CD4-positive, alpha-beta T cell treated with Interleukin-4 for 4 hours (primary cell): ENCODE measurements at places on chromosomes 16 and 17.

DNA sequence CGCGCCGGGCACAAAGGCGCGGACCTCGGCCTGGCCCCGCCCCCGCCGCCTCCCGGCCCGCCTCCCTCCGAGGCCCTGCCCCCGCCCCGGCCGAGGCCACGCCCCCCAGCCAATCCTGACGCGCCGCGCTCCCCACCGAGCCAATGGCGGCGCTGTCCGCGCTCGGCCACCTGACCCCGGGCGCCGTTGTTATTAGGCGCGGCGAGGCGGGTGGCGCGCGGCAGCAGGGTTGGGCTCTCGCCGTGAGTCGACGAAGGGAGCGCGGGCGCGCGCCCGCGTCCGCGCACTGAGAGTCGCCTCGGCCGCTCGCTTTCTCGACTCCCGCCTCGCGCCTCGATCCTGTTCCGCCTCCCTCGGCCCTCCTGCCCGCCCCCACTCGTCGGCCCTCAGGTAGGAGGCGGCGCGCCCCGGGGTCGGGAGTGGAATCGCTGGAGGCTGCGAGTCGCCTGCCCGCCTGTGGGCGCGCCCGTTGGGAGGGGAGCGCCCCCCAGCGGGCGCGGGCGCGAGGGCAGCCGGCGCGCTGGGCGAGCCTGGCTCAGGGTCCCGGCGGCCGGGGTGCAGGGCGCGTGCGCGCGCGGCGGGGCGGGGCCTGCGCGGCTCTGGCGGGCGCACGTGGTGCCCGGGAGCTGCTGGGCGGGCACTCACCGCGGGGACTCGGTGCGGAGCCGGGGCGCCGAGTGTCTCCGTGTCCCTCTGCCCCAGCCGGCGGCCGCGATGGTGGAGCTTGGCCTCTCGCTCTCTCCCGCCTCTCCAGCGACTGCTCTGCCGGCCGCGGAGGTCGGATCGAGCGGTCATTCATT is 405 bp upstream of the CBLN1 start:
- no peak for DNase-seq

- DNase-seq: no peak
Observed at GRCh38 chr17:61656721-61657217, 65.8 kb upstream of the NACA2 start.

GRCh38 chr16:85477801-85478363 is 135.2 kb upstream of the GSE1 start:
- no peak for DNase-seq

DNA sequence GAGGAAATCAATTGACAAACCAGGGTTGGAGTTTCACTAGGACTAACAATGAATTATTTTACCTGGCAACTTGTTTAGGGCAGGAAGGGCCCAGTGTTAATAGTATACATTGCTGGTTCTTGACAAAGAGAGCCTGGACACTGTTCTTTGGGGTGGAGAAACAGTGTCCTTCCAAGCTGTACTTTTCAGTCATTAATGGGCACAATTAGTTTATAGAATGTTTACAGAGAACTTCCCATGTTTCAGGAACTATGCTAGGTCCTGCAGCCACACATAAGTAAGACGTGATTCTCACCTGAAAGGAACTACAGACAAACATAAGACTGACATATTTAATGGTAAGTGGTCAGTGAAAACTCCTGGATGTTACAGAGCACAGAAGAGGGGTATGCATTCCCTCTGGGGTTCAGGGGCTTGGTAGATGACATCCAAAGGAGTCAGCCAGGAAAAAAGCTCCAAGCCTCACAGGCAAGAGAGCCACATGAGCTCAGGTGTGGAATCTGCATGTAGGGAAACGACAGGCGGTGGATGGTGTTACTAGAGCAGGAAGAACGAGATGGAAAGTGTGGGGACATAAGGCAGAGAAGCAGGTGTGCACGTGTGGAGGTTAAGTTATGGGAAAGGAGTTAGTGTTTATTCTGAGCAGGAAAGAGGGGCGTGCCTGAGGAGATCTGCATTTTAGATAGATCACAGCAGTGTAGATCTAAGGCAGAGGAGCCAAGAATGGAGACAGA is 3.8 kb upstream of the DYNLL2 start:
- no peak for DNase-seq

DNA sequence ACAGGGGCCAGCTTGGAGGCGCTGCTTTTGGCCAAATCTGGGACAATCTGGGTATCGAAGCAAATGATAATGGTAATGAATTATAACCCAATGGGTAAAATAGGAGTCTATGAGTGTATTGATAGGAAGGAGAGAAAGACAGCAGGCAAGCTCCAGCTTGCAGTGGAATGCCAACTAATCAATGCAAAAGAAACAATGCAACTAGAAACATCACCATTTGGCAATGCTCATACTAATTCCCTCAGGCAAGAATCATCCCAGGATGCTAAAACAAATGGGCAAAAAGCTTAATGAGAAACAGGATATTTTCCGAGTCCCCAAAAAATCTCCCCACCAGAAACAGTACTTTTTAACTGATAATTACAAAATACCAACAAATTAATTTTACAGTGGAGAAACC is 64.7 kb downstream of the ADCY9 start:
- no peak for DNase-seq

- DNase-seq: no peak
Observed at GRCh38 chr17:35605678-35606077, 18.6 kb downstream of the AP2B1 start.

DNA sequence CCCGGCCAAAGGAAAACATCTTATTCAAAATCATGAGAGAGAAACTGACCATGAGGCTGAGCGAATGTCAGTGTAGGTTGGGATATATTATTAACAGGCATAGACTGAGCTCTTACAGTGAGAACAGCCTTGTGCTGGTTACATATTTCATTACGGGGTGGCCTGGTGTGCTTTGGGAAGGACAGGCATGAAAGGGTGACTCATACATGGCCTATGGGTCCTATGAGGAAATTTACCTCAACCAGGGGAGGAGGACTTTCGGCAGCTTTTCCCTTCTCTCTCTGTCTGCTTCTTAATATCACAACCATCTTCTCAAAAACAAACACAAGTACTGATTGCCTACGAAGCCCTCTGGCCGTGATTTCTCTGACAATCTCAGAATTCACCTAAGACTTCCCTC is 579.1 kb downstream of the CDH13 start:
- DNase-seq: no peak

- no peak for DNase-seq
Observed at GRCh38 chr17:49214676-49215360, 4.3 kb downstream of the ABI3 start.

GRCh38 chr16:7946142-7946541 is 613.5 kb downstream of the RBFOX1 start:
- DNase-seq: no peak

GRCh38 chr17:17060930-17061329 is 18.7 kb downstream of the MPRIP start:
- no peak for DNase-seq

GRCh38 chr16:75064403-75065148 is 52.0 kb downstream of the LDHD start:
- DNase-seq: peak; percentile 5

- DNase-seq: no peak
Observed at GRCh38 chr17:50722746-50723145, 3.3 kb downstream of the LUC7L3 start.

DNA sequence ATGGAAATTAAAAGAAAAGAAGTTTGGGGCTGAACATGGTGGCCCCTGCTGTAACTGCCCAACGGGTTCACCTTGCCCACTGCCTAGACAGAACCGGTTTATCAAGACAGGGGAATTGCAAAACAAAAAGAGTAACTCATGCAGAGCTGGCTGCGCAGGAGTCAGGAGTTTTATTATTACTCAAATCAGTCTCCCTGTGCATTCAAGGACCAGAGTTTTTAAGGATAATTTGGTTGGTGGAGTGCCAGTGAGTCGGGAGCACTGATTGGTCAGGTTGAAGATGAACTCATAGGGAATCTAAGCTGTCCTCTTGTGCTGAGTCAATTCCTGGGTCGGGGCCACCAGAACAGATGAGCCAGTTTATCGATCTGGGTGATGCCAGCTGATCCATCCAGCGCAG is 4.4 kb upstream of the SCPEP1 start:
- no peak for DNase-seq

DNA sequence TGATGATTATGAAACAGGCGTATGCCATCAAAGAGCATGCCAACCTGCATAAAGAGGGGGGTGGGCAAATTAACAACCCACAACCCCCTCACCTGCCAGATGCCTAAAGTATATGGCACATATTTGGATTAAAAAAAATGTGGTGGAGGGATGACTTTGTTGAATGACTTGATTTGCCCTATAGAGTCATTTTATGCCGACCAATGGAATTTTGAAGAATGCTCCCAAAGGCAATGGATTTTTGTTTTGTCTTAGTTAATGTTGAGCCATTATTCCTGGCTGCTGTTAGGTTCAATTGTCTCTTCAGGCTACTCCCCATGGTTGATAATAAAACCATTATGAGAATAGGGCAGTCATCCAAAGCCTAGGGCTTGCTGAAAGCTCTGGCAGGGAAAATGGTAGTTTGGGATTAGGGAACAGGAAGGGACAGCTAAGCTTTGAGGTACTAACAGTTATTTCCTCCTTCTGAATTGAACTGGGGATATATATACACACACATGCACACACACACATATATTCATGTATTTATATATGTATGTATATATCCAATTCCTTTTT is 5.8 kb upstream of the CHCT1 start:
- DNase-seq: no peak

- no peak for DNase-seq
Observed at GRCh38 chr17:70078549-70078948, 3.5 kb downstream of the KCNJ16 start.

- DNase-seq: no peak
Observed at GRCh38 chr16:57863434-57864160, 61.3 kb upstream of the KIFC3 start.

- DNase-seq: no peak
Observed at GRCh38 chr16:67749436-67750078, 30.4 kb upstream of the GFOD2 start.

- DNase-seq: no peak
Observed at GRCh38 chr17:44766409-44767038, 7.7 kb downstream of the ADAM11 start.
